ENCODE measurements at places on chromosomes 11 and 22. TPM values are rescaled to one million over a fixed set of nuclear protein-coding genes. Genes with fewer than 3 reads are reported as not detected.

DNA sequence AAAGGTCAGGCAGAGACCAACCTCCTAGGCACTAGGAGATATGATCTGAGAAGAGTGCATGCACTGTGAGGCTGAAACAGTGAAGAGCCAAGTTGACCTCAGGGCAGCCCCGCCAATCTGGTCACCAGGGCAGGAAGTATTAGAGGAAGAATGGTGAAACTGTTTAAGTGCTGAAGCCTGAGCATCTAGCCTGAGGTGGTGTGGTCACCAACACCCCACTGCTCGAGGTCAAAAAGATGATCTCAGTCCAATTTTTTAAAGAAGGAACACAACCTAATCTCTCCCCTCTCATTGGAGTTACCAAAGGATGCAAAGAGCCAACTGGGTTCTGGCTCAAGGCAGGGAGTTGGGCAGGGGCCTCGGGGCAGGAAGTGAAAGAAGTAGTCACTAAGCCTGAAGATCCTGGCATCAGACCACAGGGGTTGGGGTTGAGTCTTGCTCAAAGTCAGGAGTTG lies 4.0 kb downstream of the APBB1 start:
- no peak for DNase-seq

GRCh38 chr22:37745548-37746365 lies 48.9 kb downstream of the TRIOBP start:
- DNase-seq = peak; percentile 93

DNA sequence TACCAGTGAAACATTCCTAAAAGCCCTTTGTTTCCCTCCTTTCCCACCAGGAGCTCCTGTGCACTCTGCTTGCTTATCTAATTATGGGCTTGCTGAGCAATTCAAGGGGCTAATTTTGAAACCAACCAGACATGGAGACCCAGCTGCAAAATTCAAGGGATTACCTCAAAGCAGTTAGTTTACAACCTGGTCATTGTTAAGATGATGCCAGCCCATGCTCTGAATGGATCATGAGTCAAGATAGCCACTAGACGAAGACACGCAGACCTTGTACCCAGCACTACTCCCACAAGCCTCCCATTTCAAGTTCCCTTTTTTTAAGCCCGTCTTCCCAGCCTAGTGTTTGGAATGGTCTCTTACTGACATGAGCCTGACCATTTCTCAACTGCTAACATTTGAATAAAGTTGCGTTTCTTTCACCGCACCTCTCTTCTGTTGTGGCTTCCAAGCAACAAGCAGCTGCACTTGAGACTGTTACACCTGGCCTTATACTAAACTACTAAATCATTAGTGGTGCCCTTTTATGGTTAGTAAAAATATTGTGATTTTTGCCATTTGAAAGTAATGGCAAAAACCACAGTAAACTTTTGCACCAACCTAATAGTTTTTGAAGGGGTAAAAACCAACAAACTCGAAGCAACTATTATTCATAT lies 315.3 kb upstream of the LUZP2 start:
- DNase-seq = no peak

- no peak for DNase-seq
Measured at GRCh38 chr11:123510579-123510905, 80.5 kb downstream of the GRAMD1B start.

GRCh38 chr11:5929571-5930368 lies 12.3 kb upstream of the OR56A3 start:
- no peak for DNase-seq

The HMGXB4 gene
- 24.9 TPM for polyA plus RNA-seq

GRCh38 chr22:19216579-19216978 lies 38.0 kb upstream of the SLC25A1 start:
- DNase-seq = no peak

- no peak for DNase-seq
Measured at GRCh38 chr22:44974454-44974853, 35.4 kb downstream of the PHF21B start.

GRCh38 chr11:69044111-69045013 lies 4.4 kb upstream of the TPCN2 start:
- DNase-seq = peak; percentile 79

The UPK3A gene
- 2.0 TPM for polyA plus RNA-seq

- DNase-seq = no peak
Measured at GRCh38 chr11:127308291-127308690, 307.7 kb upstream of the KIRREL3 start.

GRCh38 chr22:17198170-17199002 lies 20.8 kb downstream of the ADA2 start:
- DNase-seq = peak; percentile 58

The CCDC188 gene
- 2.1 TPM for polyA plus RNA-seq

DNA sequence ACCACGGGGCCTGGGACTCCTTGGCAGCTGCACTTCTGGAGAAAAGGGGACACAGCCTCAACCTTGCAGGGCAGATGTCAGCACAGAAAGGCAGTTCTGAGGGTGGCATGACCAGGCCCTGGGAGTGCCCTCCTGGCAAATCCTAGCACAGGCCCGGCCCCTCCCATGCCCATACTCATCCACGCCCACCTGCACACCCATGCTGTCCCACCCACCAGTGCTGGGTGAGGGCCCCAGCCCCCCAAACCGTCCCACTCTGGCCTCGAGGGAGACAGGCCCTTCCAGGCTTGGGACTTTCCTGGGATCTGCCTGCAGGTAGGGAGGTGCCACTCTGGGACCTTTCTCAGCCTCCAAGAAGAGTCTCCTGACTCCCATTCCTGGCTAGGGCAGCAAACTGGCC lies 10.1 kb downstream of the DUSP8 start:
- DNase-seq = no peak

DNA sequence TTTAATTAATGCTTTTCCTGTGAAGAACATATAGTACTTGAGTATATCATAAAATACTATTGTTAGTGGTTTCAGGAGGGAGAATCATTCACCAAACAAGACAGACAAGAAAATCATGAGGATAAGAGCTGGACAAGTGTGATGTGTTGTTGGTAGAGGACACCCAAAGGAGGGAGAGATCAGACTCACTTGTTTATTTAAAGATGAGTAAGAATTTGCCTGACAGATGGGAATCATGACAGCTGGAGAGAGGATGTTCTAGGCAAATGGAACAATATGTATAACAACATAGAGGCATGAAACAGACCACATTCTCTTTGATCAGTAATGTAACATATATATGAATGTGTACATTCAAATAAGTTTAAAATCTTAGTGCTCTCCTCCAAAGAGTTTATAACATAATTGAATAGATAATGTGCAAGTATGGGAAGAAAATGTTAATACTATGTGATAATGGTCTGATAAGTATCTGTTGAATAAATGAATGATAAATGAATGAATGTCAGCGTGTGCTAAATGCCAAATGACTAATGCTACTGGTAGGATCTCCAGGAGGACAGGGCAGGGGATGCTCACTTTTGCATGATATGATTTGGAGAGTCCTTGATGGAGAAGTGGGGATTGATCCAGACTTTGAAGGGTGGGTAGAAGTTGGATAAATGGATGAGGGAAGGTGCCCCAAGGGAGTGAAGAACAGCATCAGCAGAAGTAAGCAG lies 228.9 kb upstream of the SORL1-AS1 start:
- DNase-seq = no peak
